GM23338 (cell line): ENCODE measurements at places on chromosomes 7 and 10.

DNA sequence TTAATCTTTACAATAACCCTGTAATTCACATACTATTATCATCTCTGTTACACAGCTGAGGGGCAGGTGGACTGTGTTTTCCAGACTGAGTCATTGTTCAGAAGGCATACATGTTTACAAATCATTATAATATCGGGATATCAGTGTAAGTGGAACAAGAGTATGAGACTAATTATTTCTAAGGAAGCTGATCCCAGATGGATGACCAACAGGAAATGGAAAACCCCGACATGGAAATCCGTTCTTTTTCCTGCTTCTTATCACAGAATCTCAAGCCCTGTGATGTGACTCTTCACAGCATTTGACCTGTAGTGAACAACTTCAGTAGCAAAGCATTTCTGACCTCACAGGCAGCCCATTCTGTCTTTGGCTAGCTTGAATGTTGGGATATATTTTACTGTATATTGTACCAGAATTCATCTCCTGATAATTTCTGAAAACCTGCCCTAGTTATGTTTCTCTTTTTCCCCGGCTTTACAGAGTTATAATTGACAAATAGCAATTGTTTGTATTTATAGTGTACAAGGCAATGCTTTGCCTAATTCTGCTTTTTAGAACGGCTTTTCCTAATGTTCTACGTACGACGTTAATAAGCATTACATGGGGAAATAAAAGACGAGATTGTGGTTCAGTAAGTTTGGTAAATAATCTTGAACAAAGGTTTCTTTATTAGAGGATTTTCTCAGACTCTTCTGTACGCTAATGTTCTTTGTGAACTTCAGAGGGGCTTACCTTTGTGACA, 78.6 kb upstream of the SYPL1 start:
- H3K4me1 ChIP-seq, result no peaks in the 10 kb centered on the region
- no peaks in the 10 kb centered on the region for H3K36me3 ChIP-seq
- H3K27me3 ChIP-seq, result no peaks in the 10 kb centered on the region

DNA sequence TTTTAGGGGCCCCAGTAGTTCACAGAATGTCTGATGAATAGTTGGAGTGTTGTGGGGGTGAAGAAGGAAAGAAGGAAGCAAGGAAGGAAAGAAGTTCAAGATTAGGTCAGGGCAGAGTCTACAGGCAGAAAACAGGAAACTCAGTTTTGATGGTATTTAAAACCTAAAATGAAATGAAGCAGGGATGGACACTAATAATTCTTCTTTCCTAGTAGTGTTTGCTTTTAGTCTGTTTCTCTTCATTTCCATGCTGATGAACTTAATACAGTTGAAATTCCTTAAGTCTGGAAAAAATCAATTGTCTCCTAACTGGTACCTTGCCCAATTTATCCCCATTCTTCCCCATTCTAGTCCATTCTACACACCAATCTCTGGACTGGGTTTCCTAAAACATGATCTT, 59.0 kb upstream of the GSAP start:
- no peak overlapping the region for H3K4me3 ChIP-seq
- no peaks in the 10 kb centered on the region for H3K36me3 ChIP-seq
- no peaks in the 10 kb centered on the region for H3K27me3 ChIP-seq
- peaks cover 7% of the 10 kb centered on the region for H3K4me1 ChIP-seq
- no peak for DNase-seq
- no peak overlapping the region for H3K27ac ChIP-seq

GRCh38 chr10:30124704-30125103, 65.3 kb upstream of the JCAD start:
- no peaks in the 10 kb centered on the region for H3K4me1 ChIP-seq
- no peak overlapping the region for H3K4me3 ChIP-seq
- no peaks in the 10 kb centered on the region for H3K36me3 ChIP-seq
- no peak overlapping the region for H3K27ac ChIP-seq

- H3K27me3 ChIP-seq, result no peaks in the 10 kb centered on the region
- peaks cover 7% of the 10 kb centered on the region; the same call in 1 of the 2 replicates for H3K4me1 ChIP-seq
- no peak for DNase-seq
- peaks cover 21% of the 10 kb centered on the region for H3K36me3 ChIP-seq
Observed at GRCh38 chr7:128962899-128963298, 25.2 kb downstream of the IRF5 start.
